ENCODE measurements at places on chromosomes 3 and 15. TPM values are rescaled to one million over a fixed set of nuclear protein-coding genes. Genes with fewer than 3 reads are reported as not detected.

Gene SSUH2
- not detected for total RNA-seq

Gene TGM4
- total RNA-seq, result not detected

Gene TICRR
- 36.9 TPM for total RNA-seq

Gene P2RY14
- 0.63 TPM for total RNA-seq

Gene AGTR1
- total RNA-seq, result not detected

Gene SHQ1
- total RNA-seq, result 27.2 TPM

Data from activated CD8-positive, alpha-beta T cell treated with anti-CD3 and anti-CD28 coated beads, Interleukin-2, amount 10 ng/mL, durations not matched to agents 7 days and 5 days (primary cell).